Choroid plexus epithelial cell (primary cell): ENCODE measurements at places on chromosomes 3 and 15.

GRCh38 chr3:94158512-94158911 lies 95.7 kb downstream of the NSUN3 start:
- DNase-seq, result peak; percentile 6

GRCh38 chr3:187516446-187517185 lies 148.4 kb downstream of the RTP4 start:
- peak; percentile 29 for DNase-seq

- DNase-seq, result no peak
Measured at GRCh38 chr3:138768946-138769345, 65.8 kb downstream of the PIK3CB start.

DNA sequence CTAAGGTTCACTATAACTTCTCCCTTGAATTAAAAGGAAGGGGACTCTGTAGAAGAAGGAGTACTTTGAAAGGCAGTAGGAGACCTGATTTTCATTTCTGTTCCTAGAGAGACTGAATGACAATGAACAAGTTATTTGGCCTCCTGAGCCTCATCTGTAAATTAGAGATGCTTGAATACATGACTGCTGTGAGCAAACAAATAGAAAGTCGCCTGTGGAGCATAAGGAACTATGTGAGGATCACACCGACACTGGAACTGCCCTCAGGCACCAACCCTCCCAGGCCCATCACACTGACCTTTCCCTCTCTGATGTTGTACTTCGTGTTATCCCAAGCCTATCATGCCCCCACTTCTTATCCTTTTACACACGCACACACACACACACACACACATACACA lies 48.6 kb downstream of the IMPG2 start:
- no peak for DNase-seq

- DNase-seq, result peak; percentile 88
Measured at GRCh38 chr3:114498539-114499370, 204.9 kb downstream of the TIGIT start.

DNA sequence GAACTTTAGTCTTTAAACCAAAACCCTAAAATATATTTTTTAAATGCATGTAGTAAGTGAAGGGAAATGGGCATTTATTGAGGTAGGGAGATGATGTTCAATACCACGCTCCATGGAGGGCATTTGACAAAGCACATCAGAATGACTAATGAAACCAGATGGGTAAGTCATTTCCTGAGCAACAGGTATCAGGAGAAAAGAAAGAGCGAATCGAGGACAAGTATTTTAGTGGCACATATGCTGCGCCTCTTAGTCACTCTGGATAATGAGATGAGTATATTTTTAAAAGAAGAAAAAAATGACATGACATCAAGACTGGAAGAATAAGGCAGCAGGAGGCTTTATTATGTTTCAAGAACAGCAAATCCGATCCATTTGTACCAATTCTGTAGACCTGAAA lies 129.0 kb upstream of the ARHGEF3 start:
- DNase-seq, result no peak

DNA sequence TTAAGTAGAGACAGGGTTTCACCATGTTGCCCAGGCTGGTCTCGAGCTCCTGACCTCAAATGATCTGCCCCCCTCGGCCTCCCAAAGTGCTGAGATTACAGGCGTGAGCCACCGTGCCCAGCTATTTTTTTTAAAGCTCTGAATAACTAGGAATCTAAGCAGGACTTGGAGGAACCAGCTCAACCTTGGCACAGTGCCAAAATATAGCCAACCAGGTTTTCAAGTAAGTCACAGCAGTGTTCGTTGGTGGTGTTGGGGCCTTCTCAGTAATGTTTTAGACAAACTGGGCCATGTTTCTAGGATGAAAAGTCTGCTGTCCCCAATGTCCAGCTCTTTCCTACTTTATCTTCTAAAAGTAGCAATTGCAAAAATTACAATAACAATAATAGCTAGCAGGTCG lies 6.4 kb upstream of the ADAM10 start:
- peak; percentile 36 for DNase-seq

- peak; percentile 38 for DNase-seq
Measured at GRCh38 chr3:58683466-58683865, 16.9 kb upstream of the FAM3D start.

- DNase-seq, result no peak
Measured at GRCh38 chr3:129128357-129129155, 7.0 kb upstream of the RAB43 start.

DNA sequence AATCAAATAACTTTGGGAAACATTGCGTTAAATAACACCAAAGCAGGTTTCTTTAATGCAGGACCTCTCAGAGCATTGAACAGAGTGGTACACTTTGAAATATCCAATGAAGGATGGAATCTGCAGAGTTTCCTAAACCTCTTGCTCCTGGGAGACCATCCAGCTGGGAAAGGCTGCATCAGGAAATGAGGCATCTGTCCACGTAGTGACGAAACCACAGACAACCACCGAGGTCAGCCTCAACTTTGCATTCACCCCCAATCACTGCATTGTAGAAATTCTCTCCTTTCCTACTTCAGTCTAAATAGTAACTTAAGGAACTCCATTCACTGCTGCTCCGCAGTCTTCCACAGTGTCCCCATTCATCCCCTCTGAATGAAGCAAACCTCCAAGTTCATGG lies 41.5 kb upstream of the CDV3 start:
- DNase-seq, result peak; percentile 81

GRCh38 chr15:35713733-35714132 lies 167.8 kb upstream of the DPH6 start:
- DNase-seq, result peak; percentile 81

DNA sequence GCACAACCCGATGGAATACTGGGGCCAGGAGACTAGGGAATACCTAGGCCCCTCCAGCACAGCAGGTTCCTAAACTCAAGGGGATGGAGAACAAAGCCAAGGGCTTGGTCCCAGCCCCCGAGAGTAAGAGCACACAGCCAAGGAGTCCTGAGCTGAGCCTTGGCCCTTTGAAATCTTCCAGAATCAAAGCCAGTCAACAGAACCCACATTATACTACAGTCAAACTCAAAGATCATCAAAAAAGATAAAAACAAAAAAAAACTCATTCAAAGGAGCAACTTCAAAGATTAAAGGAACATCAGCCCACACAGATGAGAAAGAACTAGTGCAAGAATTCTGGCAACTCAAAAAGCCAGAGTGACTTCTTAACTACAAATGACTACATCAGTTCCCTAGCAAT lies 217.0 kb downstream of the ISL2 start:
- DNase-seq, result no peak

DNA sequence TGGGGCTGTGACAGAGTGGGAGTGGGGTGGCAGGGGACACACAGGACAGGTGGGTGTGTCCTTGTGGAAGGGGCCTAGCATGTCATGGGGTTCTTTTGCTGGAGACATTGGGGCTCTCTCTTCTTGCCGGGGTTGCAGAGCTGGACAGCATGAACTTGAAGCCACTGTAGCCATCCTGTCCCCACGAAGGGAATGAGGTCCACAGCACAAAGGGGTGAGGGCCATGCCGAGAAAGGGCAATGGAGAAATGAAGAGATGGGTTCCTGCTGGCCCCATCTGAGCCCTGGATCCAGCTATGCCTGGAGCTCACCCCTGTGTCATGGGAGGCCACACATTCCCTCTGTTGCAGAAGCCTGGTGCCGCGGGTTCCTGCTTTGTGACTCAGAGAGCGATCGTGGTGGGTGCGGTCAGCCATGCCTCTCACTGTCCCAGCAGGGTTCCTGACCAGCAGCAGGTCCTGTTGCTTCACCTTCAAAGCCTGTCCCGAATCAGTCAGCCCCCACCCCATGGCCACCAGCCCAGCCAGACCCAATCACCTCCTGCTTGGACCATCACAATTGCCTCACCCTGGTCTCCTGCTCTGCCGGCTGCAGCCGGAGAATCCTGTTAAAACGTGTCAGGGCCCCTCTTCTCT lies 50.0 kb downstream of the DNAJB8 start:
- peak; percentile 92 for DNase-seq

GRCh38 chr3:108218811-108219210 lies 3.4 kb downstream of the IFT57 start:
- peak; percentile 55 for DNase-seq

GRCh38 chr3:62942227-62942626 lies 67.0 kb upstream of the CADPS start:
- no peak for DNase-seq

DNA sequence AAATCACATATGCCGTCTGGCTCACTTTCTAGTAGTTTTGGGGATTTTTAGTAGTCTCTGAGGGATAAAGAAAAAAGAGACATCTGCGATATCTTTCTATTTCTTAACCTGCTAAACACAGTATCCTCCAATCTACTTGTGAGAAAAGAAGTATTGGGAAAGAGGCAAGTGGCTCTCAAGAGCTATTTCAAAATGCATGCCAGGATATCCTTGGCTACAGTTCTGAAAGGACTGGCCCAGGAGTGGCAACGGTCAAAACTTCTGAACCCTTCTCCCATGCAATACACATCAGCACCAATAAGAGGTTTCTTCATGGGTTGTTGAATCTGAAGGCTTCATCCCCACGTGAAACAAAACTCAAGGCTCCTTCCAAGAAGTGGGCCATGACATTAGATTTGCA lies 204.0 kb upstream of the WNT5A start:
- no peak for DNase-seq

- DNase-seq, result peak; percentile 90
Measured at GRCh38 chr3:76063019-76063418, 277.7 kb upstream of the ZNF717 start.

DNA sequence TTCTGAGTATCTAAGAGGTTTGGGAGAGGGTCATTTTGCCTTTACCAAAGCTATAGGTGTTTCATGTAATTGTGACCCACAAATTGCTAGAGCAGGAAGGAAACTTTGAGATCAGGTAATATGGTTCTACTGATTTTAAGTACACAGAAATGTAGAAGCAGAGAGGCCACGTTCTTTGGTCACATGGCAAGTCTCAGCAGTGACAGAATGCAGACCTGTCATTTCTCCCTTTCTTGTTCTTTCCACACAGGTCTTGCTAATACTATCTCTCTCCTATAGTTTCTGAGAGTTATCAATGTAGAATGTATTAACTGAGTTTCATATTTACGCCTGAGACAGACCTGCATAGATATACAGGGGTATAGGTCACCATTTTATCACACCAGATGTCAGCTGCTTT lies 10.9 kb upstream of the RTP1 start:
- no peak for DNase-seq

- DNase-seq, result no peak
Measured at GRCh38 chr3:129442486-129442885, 2.5 kb downstream of the IFT122 start.

DNA sequence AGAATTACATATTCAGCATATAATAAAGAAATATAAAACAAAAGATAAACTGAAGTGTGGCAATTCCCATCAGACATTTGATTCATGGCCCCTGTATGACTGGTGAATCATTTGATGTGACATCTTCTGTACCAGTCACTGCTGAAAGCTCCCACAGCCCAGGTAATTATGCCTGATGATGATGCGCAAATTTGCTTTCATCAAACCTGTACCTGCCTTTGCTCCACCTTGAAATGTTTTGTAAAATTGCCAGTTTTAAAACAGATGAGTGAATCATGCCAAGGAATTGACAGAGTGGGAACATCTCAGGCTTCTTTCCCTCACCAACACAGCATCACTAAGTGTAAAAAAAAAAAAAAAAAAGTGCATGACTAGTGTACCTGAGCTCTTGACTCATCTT lies 66.5 kb upstream of the EIF1B start:
- no peak for DNase-seq

DNA sequence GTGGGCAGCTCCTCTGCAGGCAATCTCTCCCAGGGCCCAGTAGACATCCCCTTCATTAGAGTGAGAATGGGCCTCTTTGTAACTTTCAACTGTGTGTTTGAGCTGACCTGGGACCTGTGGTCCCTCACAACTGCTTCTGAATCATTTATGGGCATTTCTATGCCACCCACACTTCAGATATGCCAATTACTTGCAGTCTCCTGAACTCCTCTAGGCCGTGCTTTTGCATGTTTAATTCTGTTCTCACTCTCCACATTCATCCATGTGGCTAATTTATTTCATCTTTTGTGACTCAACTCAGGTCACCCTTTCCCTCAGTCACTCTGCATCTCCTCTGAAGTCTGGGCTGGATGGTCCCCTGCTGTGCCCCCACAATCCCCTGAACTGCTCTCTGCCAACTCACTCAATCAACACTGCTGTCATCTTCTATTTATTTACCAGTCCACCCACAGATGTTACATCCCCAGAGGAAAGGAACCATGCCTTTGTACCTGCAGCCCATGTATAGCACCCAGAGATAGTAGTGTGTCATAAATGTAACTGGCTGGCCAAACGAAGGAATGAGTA lies 364.7 kb downstream of the EPHB1 start:
- no peak for DNase-seq

DNA sequence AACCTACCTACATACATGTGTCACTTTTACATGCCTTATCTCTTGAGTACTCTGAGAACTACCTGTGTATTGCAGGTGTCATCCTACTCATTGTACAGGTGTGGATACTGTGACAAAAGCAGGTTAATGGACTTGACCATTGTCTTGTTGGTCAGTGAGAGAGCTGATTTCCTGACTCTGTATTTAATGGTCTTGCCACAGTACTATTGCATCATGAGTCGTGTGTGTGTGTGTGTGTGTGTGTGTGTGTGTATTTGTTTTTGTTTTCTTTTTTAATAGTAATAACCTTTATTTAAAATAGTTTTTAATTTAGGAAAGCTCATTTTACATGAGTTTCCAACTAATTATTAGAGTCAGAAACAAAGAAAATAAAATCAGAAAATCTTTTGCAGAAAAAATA lies 7.7 kb downstream of the SELENOT start:
- peak; percentile 58 for DNase-seq

GRCh38 chr3:46668116-46668515 lies 25.4 kb downstream of the ALS2CL start:
- no peak for DNase-seq

- DNase-seq, result no peak
Measured at GRCh38 chr3:46988616-46989015, 9.2 kb downstream of the NBEAL2 start.

DNA sequence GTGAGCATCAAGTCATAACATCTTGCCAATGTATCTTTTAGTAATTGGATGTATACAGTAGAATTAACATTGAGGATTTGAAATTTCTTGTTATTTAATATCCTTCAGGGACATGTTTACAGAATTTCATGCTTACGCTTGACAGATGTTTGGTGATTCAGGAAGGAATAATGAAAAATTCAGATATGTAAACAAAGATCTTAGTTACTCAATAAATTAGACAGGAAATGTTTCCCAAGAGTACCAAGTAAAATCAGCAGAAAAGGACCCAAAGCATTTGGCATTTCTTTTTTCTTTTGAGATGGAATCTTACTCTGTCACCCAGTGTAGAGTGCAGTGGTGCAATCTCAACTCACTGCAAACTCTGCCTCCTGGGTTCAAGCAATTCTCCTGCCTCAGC lies 4.7 kb upstream of the COL6A5 start:
- DNase-seq, result peak; percentile 45

DNA sequence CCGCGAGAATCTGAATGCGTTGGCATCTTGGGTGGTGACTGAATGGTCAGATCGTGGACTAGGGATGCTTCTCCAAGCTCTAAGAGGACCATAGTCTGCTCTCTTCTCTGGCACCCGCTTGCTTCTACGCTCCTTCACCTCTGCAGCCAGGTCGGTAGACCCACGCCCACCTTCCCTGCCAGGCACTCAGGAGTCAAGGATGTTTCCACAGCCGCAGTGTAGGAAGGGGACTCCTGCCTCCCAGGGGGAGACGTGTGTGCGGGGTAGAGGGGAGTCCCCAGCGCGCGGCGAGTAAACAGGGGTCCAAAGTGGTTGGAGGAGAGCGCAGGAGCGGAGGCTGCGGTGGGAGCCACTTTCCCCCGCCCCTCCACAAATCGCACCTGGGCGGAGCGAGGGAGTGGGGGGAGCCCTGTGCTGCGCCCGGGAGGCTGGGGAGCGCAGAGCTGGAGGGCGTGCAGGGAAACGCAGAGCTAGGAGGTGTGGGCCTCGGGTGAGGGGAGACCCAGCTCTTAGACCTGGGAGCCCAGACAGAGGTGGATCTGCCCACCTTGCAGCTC lies 1.7 kb downstream of the LRRC3B start:
- no peak for DNase-seq

GRCh38 chr3:127339928-127340861 lies 52.3 kb upstream of the PRR20G start:
- DNase-seq, result no peak
